ENCODE measurements at places on chromosomes 5 and 9. TPM values are rescaled to one million over a fixed set of nuclear protein-coding genes. Genes with fewer than 3 reads are reported as not detected.

RABL6 gene
- 74.1 TPM for total RNA-seq

LCN2 gene
- not detected for total RNA-seq

CARTPT gene
- not detected for total RNA-seq

- no peaks in the 10 kb centered on the region for H3K27me3 ChIP-seq
- no peak overlapping the region for H3K4me3 ChIP-seq
- no peak for DNase-seq
- no peak overlapping the region for H3K27ac ChIP-seq
Measured at GRCh38 chr5:149773291-149774095, 43.4 kb downstream of the PPARGC1B start.

DNA sequence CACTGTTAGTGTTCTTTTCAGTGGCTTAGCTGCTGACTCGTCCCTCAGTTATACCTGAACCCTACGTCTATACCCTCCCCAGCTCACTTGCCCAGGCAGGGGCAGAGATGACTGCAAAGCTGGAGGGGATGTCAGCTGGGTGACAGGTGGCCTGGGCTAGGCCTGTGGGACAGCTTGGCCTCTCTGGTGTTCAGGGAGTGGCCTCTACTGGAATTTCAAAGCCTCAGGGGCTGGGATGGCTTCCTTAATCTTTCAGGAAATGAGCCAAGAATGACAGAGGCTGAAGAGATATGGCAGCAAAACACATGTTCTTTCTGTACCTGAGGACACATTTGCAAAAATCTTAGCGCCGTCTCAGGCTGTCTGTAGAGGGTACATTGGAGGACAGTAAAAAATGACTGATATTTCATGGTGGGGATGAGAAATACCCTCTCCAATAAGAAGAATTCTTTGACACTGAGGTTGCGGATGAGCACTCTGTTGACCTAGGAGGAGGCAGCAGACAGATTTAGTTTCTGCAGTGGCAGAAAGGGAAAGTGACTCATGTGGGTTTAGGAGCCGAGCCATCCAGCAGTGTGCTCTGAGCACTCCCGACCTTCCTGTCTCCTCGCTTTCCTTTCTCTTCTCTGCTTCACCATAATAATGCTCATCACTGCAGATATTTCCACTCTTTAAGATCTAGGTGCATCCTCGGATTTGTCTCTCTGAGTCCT is 54.4 kb downstream of the ENTREP1 start:
- H3K27me3 ChIP-seq, result peaks cover 6% of the 10 kb centered on the region
- no peak overlapping the region for H3K4me3 ChIP-seq
- no peak overlapping the region for H3K27ac ChIP-seq
- DNase-seq, result no peak

DNA sequence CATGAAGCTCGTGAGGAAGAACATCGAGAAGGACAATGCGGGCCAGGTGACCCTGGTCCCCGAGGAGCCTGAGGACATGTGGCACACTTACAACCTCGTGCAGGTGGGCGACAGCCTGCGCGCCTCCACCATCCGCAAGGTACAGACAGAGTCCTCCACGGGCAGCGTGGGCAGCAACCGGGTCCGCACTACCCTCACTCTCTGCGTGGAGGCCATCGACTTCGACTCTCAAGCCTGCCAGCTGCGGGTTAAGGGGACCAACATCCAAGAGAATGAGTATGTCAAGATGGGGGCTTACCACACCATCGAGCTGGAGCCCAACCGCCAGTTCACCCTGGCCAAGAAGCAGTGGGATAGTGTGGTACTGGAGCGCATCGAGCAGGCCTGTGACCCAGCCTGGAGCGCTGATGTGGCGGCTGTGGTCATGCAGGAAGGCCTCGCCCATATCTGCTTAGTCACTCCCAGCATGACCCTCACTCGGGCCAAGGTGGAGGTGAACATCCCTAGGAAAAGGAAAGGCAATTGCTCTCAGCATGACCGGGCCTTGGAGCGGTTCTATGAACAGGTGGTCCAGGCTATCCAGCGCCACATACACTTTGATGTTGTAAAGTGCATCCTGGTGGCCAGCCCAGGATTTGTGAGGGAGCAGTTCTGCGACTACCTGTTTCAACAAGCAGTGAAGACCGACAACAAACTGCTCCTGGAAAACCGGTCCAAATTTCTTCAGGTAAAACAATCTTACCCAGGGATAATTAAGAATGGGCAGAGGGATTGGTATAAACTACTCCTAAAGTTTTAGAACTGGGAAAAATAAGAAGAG is 12.9 kb downstream of the ITGA1 start:
- peaks cover 71% of the 10 kb centered on the region for H3K4me1 ChIP-seq
- H3K27ac ChIP-seq, result peak overlapping the region; percentile 90
- peak overlapping the region; percentile 93 for H3K4me3 ChIP-seq
- peaks cover 24% of the 10 kb centered on the region for H3K36me3 ChIP-seq

GRCh38 chr5:27701931-27702903 is 663.8 kb upstream of the CDH9 start:
- H3K4me3 ChIP-seq, result no peak overlapping the region
- no peaks in the 10 kb centered on the region for H3K36me3 ChIP-seq
- no peaks in the 10 kb centered on the region for H3K4me1 ChIP-seq

GRCh38 chr9:110640736-110641135 is 27.9 kb upstream of the MUSK start:
- no peaks in the 10 kb centered on the region for H3K27me3 ChIP-seq
- H3K27ac ChIP-seq, result no peak overlapping the region
- DNase-seq, result no peak
- no peak overlapping the region for H3K4me3 ChIP-seq
- no peaks in the 10 kb centered on the region for H3K4me1 ChIP-seq
